ENCODE measurements at places on chromosomes 11 and 22.

DNA sequence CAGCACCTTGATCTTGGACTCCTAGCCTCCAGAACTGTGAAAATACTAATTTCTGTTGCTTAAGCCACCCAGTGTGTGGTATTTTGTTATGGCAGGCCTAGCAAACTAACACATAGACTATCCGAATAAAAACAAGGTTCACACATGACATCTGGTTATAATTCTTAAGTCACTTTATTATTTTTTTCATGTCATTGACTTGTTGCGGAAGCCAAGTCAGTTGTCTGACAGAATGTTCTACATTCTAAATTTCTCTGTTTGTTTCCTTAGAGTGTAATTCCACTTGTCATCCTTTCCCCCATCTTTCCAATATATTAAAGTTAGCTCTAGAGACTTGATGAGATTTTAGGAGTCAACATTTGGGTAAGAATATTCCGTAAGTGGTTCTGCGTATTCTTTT, 40.6 kb downstream of the RAB30 start:
- DNase-seq = no peak

GRCh38 chr11:120854988-120855387, 168.9 kb upstream of the TBCEL start:
- DNase-seq = no peak

DNA sequence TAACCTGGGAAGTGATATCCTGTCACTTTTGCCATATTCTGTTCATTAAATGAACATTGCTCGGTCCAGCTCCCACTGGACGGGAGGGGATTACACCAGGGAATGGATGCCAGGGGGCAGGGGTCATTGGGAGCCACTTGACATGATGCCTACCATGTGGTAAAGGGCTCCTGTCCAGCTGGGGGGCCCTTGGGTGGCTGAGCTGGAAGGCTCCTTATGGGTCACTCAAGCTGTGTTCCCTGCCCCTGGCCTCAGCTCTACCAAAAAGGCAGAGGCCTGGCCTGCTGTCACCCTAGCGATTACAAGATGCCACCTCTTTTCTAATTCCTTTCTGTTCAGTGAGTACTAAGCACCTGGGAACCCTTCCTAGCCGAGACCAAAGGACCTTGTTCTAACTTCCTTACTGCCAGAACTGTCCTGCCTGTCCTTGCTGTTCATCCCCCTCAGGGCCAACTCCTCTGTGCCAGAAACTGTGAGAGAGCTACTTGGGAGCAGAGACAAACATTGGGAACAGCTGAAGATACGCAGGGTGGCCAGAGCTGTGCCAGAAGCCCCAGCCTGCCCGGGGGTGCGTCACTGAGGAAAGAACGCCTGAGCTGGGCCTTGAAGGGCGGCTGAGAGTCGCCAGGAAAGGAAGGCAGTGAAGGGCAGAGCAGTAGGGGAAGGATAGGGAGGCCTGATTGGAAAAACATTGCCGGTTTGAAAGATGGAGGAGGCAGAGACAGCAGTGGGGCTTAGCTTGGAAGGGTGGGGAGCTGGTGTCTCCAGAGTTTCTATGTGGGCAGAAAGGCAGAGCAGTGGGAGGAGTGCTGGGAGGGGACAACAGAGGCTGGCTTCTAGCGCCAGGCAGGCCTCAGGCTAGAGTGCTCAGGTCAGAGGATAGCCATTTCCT, 12.7 kb upstream of the UVRAG start:
- no peak for DNase-seq

GRCh38 chr11:3684129-3684818, 13.1 kb upstream of the CHRNA10 start:
- DNase-seq = no peak

DNA sequence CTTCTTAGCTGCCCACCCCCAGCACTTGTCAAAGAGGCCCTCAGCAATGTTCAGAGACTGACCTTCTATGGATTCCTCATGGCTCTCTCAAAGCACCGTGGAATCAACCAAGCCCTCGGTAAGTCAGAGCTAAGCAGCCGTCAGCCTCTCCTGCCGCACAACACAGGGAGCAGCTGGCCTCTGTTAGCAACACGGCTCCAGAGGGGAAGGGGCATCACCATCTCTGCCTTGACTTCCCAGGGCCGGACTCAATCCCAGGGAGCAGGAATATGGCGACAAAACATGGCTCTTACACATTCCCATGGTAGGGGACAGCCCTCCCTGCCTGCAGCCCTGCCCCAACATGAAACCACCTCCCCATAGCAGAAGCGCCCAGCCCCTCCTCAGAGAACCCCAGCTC, 18.9 kb downstream of the ARFGAP2 start:
- DNase-seq = no peak

GRCh38 chr11:114348200-114349191, 51.8 kb downstream of the C11orf71 start:
- DNase-seq = peak; percentile 23

GRCh38 chr22:26401726-26402125, 27.3 kb upstream of the ASPHD2 start:
- no peak for DNase-seq

- no peak for DNase-seq
Measured at GRCh38 chr11:16169541-16169940, 186.8 kb downstream of the SOX6 start.

GRCh38 chr11:96333191-96333719, 9.7 kb downstream of the MAML2 start:
- DNase-seq = no peak

DNA sequence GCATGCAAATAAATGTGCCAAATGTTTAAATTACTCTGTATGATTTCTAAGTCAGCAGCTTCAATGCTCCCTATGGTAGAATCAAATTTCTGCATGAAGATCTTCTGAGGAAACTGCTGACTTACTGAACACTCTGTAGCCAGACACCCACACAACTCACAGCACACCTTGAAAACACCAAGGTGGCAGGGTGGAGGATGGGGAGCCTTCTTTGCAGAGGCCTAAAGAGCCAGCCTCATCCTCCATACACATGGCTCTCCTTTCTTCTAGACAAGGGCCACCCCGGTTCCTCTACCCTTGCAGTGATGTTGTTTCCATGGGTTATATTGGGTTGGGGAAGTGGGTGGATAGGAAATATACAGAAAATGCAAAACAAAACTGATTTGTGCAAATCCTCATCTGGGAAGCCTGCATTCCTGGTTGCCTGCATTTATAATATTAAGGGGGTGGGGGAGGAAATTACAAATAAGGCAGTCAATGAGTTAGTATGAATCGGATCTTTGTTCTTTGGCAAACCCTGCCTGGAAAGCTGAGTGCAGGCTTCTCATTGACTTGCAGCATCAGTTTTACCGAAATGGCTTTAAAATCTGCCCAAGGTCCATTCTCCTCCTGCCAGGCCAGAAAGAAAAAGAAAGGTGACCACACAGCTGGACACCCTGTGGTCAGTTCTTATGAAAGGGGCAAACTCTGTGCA, 15.8 kb upstream of the ETS1 start:
- no peak for DNase-seq

DNA sequence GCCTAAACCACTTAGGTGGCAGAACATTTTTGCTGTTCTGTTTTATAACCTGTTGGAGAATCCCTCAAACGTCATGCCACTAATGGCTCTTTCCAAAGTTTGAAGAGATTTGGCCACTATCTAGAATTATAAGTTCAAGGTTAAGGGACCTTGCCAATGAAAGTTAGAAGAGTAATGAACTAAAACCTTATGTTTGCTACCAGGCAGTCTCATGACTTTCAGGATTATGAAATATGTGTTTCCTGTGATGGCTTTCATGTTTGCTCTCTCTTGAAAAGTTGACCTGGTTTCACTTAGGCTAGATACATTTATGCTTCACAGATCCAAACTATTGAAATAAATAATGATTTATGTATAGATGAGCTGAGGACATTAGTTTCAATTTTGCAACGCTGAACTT, 340.0 kb downstream of the LRRC4C start:
- no peak for DNase-seq

Data from stimulated activated naive CD8-positive, alpha-beta T cell treated with anti-CD3 and anti-CD28 coated beads, Interleukin-15, amount 100 ng/mL, for 72 hours (primary cell).